ENCODE measurements at places on chromosomes 16 and 17. TPM values are rescaled to one million over a fixed set of nuclear protein-coding genes. Genes with fewer than 3 reads are reported as not detected.

DNA sequence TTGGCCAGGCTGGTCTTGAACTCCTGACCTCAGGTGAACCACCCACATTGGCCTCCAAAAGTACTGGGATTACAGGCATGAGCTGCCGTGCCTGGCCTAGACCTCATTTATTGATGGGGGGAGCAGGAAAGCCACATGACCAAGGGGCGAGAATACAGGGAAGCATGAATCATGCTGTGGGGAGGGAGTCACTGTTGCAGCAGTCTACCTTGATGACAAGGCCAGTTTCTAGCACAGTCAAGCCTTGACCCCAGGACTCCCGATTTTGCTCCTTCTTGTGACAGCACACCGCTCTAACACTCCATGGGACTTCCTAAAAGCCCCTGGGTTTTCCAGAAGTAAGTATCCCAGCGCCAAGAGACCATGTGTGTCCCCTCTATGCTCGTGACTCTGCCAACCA, 42.9 kb upstream of the IRF8 start:
- H3K4me3 ChIP-seq, result no peak overlapping the region
- no peaks in the 10 kb centered on the region for H3K4me1 ChIP-seq
- H3K27ac ChIP-seq, result no peak overlapping the region
- peaks cover 98% of the 10 kb centered on the region for H3K27me3 ChIP-seq

DNA sequence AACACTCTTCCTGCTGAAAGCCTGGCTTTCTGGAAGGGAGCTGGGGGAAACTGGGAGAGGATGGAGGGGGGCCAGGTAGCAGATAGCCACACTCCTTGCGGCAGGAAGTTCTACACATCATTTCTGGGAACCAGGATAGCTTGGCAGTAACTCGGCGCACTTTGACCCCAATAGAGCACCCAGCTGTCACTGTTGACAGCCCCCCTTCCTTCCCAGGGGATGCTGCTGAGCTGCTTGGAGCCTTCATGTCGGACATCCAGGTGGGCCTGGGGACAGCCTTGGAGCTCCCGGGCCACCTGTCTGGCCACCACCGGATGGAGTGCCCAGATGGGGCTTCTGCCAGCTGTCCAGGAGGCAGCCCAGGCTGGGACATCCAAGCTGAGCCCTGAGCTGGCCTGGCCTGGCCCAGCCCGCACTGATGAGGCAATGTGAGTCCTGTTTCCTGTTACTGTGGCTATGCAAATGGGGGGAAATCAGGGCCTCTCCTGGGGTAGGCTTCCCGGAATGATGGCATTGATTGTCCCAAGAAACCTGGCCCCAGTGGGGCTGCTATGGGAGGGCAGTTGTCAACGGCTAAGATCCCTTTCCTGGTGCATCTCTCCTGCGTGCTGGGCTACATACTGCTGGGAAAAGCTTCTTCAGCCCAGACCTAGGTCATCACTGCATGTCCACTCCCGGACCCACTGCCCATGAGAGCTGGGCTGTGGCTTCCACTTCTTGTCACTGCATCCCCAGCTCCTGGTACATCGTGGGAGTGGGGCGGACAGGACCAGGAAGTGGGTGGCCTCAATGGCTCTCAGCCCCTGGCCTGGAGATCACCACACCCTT, 50.0 kb downstream of the SOCS1 start:
- no peaks in the 10 kb centered on the region for H3K36me3 ChIP-seq
- no peak for DNase-seq
- no peak overlapping the region for H3K27ac ChIP-seq

The IGFALS gene
- total RNA-seq, result 0.18 TPM

DNA sequence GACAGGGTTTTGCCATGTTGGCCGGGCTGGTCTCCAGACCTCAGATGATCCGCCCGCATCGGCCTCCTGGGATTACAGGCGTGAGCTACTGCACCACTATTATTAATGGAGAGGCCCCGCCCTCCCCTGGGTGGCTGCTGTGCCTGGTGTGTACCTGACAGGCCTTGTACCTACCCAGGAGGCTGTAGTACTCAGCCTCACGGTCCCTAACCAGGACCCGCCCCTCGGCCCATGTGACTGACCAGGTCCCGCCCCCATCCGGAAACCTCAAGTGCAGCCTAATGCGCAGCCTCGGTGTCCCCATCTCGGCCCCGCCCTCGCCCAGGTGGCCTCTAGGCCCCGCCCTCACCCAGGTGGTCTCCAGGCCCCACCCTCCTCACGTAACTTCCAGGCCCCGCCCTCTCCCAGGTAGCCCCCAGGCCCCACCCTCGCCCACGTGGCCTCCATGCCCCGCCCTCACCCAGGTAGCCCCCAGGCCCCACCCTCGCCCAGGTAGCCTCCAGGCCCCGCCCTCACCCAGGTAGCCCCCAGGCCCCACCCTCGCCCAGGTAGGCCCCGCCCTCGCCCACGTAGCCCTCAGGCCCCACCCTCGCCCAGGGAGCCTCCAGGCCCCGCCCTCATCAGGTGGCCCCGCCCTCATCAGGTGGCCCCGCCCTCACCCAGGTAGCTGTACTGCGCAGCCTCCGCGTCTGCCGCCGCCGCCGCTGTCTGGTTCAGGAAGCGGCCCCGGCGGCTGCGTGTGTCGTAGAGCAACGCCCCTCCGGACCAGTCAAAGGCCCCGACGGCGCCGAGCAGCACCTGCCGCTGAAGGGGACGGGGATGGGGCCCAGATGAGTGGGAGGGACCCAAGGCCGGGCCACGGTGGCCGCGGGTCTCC, 31.0 kb downstream of the HASPIN start:
- H3K4me1 ChIP-seq, result peaks cover 11% of the 10 kb centered on the region
- peak overlapping the region; percentile 94 for H3K4me3 ChIP-seq
- peak overlapping the region; percentile 43 for H3K27ac ChIP-seq
- H3K27me3 ChIP-seq, result no peaks in the 10 kb centered on the region
- DNase-seq, result peak; percentile 100

The NKD1 gene
- 0.83 TPM for total RNA-seq

Data from PC-9 (cell line).